ENCODE measurements at places on chromosomes 6 and 20.

DNA sequence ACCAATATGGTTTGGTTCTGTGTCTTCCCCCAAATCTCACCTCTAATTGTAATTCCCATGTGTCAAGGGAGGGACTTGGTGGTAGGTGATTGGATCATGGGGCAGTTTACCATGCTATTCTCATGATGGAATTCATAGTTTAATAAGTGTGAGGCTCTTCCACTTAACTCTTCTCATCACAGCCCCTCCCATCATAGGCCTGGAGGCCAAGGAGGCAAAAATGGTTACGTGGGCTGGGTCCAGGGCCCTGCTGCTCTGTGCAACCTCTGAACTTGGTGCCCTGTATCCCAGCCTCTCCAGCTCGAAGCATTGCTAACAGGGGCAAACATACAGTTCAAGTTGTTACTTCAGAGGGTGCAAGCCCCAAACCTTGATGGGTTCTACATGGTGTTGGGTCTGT is 232.7 kb downstream of the ADGRG6 start:
- no peak for DNase-seq

- no peak for DNase-seq
Observed at GRCh38 chr6:138161338-138162110, at the start of gene ARFGEF3. Gene ARFGEF3 (plus strand): TSS chr6:138161939. CDS start chr6:138162087, 148 bp downstream.

DNA sequence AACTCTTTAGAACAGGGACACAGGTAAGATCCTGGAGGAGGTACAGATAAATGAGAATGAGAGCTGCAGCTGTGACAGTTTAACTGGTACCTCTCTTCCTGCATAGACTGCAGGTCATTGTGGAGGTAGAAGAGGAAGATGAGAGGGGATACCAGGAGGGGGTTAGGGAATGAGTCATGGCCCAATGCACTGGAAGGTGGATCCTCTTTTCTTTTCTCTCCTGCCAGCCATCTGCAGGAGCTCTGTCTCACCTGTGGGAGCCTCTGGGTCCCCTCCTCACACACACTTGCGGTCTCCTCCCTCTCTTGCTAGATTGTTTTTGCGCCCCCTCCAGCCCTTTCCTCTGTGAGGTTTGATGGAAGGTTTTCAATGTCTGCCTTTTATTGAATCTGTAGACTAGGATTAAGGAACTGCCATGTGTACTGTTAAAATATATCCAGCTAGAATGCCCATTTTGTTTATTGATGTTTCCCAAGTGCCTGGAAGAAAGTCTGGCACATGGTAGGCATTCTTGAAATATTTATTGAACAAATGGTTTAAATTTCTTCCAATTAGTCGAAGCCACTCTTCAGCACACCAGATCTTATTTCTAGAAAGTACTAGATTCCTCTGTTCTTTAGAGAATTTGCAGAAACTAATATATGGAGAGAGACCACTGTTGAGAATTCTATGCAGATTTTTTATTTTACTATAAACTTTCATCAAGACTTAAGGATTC is 13.0 kb downstream of the C6orf163 start:
- DNase-seq, result no peak

DNA sequence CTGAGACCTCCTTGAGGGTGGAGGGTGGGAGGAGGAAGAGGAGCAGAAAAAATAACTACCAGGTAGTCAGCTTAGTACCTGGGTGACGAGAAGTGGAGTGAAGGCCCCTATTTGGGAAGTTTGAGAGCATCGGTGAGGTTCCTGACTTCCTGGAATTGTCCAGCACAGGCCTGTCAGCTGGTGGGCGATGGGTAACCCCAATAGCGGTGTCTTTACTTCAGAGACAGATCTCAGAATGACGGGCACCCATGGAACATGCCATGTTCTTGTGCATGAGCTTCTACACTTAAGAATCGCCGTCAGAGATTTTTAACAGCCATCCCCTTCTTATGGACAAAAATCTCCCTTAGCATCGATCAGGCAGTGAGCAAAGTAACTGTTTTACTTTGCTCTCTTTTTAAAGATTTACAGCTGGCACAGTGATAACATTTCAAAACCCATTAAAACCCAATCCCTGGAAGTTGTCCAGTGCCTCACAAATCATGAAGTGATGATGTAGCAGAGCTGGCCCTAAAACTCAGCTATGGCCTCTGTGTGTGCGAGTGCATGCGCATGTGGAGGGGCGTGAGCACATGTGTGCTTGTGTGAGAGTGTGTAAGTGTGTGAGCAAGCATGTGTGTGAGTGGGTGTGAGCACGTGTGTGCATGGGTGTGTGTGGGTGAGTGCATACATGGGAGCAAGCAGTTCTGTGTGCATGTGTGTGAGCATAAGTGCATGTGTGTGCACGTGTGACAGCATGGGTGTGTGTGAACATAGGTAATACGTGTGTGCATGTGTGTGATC is 85.2 kb downstream of the DLL1 start:
- no peak for DNase-seq

DNA sequence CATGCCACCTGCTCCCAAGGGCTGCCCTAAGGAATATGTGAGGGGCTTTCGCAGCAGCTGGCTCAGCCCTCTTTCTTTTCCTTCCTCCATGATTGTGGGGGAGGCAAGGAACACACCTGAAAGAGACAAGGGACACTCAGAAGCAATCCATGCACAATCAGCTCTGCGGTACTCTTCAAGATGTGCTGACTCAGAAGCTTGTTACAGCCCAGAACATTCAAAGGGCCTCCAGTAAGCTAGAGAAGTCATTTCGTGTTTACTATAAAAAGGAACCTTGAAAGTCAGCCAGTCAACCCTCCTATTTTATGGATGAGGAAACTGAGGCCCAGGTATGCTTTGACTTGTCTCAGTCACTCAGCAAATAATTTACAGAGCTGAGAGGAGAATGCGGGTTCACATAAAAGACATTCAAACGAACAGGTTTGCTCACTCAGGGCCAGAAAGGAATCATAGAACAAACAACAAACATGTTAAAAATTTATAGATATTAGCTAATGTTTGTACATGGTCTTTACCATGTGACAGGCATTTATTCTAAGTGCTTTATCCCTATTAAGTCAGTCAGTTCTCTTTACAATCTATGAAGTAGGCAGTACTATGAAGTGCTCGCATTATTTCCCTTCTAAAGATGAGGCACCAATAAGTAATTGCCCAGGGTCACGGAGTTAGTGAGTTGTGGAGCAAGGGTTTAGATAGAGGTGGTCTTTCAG is 37.7 kb upstream of the SLC22A23 start:
- DNase-seq, result no peak

- peak; percentile 52 for DNase-seq
Observed at GRCh38 chr6:71220466-71220865, 68.1 kb upstream of the OGFRL1 start.

DNA sequence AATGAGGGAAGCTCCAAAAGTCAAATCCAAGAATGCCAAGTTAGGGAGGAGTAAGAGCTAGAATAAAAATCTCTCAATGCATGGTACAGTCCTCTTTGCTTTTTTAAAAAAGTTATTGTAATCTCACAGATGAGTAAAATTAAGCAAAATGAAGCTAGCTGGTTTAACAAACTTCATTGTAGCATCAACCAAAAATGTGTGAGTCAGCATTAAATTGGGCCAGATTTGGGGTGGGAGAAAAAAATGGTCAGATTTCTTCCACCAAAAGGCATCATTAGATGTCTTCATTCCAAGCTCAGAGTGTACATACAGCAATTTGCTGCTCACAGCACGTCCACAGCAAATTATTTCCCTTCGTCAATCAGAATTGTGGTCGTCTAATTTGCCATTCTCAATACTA is 441.5 kb upstream of the FLRT3 start:
- no peak for DNase-seq

- DNase-seq, result no peak
Observed at GRCh38 chr6:82385546-82385945, 21.9 kb downstream of the TPBG start.

All from NCI-H1694 treated with DMSO at 0.1 percent for 48 hours (cell line).